ENCODE measurements at places on chromosomes 3 and 15.

DNA sequence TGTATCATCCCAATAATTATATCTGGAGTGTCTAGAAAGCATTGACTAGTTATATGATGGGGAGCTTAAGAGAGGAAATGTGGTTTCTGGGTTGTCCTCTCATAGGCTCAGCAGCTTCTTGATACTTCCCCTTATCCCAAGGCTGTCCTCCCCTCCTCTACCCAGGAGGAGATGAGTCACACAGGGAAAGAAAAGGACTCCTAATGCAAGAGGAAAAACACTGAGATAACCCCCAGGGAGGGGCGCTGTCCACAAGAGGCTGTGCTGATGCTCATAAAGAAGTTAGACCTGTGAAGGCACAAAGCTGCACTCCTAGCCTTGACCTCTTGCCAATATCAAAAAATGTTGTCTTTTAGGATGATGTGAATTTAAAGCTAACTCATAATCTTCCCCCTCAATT, 28.8 kb upstream of the GYG1 start:
- no peak for DNase-seq

DNA sequence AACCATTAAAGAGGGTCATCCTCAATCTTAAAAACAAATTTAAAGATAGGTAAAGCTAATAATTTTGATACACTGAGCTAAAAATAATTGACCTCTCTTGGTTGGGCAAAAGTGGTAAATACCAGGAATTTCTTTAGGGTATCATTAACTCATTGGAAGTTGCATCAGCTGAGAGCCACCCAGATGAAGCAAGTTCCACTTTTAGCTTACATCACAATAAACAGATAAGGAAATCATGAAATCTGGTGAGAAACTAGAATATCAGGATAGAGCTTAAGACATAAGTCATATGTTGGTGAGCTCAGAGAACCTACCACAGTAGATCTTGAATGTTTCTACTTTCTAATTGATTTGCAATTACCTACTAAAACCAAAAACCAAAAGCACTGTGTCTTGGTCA, 97.4 kb upstream of the SLC2A2 start:
- no peak for DNase-seq

DNA sequence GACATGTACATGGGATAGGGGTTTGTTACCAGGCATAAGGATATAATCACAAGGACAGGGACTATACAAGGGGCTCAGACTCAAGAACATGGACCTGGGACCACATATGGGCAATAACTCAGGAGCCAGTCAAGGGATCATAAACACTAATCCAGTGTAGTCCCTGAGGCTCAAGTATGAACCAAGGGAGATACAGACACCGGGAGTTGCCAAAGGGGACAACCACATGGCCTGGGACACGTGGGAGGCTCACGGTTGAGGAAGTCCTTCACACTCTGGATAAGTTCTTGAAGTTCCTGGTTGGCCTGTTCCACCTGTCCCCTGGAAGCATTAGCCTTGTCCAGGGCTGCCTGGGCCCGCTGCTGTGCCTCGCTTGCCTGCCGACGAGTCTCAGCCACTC, 1.8 kb upstream of the USP19 start:
- no peak for DNase-seq

DNA sequence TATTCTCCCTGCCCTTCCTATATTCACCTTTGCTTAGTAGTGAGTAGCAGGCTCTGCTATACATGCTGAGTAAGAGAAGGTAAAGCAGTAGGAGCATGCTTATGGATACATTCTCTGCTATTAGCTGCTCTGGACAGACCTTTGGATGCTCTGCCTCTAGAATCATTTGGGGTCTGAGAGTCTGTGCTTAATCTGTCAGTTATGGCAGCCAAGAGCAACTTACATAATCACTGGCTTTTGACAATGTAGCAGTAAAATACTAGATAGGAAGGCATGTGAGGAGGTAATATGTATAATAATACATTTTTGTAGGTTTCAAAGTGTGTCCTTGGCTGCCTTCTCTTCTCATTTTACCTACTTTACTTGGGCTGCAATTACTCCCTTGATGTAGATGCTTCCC, 277.7 kb downstream of the GAP43 start:
- no peak for DNase-seq

DNA sequence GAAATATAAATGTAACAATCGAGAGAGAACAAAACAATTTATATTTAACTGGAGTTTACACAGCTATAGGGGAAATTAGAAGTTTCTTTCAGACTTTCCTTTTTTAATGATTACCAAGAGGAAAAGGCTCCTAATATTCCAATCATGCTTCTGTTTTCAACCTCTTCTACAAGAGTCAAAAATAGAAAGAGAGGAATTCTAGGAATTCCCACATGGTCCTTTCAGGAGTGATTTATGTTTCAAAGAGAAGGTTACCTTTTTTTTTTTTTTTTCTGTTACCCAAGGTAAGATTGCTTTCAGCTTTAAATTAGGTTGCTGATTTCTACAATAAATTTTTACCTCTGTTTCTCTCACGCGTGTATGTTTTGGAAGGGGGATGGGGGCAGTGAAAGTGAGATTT, 355.3 kb upstream of the DCBLD2 start:
- no peak for DNase-seq

DNA sequence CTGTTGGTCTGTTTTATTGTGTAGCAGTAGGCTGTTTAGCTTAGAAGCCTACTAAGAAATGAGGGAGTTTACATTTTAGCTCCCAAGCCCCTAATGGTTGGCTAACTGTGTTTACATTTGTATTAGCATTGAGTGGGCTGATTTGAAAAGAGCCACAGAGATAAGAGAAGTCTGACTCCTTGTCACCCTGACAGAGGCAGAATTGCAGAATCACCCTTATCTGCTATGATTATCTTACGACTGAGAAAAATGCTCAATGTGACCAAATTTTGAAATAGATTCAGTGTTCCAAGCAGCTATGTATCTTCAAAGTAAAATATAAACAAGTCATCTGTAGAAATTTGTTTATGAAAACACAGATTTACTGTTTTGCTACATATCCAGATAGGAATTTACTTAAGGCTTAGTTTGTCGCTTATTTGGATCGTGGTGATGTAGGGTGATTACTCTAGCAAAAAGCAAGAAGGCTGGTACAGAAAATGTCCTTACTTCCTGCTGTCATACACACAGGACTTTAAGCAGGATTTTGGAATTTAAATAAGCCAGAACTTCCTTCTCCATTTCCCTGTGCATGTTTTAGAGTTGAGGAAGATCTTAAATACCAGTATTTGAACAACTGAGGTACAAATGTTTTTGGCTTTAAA, 19.0 kb downstream of the SEMA6D start:
- DNase-seq, result no peak

- no peak for DNase-seq
These were observed 12.1 kb downstream of the EAF1 start for GRCh38 chr3:15439476-15439875.

DNA sequence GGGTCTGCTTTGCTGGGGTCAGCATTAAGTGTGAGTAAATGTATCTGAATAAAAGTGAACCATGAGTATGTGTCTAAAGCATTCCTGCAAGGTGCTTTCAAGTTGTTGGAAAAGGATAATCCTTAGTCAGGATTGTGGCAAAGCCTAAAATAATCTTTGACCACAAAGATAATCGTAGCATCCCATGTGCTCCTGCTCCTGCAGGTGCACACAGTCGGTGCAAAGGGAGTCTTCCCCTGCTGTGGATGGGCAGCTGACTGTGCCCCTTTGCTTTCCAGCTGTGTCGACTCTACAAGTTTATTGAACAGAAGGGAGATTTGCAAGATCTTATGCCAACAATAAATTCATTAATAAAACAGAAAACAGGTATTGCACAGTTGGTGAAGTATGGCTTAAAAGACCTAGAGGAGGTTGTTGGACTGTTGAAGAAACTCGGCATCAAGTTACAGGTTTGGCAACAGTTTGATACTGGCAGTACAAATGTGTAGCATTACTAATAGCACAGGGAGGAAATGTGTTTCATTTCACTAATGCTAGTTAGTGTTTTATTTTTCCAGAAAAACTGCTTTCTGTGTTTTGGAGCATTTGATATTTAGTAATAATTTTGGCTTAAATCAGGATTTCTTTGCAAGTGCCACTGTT, 22.6 kb downstream of the SRP14 start:
- DNase-seq, result no peak

DNA sequence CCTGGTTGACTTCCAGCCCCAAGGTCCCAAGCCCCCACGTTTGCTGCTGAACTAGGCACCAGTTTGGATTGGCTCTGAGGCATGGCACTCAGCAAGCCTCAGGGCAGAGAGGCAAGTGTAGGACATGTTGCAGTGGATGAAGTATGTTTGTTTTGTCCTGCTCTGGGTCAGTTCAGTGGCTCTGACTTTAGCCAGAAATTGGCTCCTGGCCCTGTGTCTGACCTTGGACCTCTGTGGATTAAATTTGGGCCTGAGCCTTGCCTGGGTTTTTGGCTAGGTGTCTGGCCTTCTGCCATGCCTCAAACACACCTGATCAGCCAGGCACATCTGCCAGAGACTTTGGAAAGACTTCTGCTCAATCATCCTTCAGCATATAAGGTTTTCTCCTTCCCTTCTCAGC, 3.6 kb upstream of the MRAS start:
- no peak for DNase-seq

DNA sequence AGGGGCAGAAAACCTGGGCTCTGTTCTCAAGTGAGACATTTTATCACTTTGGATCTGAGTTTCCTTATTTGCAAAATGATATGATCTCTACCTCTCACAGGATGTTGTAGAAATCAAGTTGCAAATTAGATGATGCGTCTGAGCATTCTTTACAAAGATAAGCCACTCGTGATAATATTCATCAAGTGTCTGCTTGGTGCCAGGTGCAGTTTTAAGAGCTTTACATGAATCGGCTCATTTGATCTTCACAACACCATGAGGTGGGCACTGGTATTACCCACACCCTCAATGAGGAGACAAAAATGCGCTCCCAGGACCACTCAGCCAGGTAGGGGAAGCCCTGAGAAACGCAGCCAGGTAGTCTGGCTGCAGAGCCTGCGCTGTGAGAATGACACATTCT, 59.1 kb upstream of the CA12 start:
- DNase-seq, result no peak

DNA sequence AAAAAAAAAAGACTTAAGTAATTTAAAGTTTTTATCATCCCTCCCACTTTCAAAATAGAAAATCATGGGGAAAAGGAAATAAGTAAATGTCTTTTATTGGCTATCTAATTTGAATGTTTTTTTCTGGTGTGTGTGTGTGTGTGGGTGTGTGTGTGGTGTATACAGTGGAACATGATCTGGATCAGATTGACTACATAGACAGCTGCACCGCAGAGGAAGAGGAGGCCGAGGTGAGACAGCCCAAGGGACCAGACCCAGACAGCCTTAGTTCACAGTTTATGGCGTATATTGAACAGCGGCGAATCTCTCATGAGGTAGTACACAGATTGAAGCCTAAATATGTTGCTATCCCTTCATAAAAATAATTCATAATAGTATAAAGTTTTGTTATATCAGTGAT, 44.5 kb downstream of the LRCH3 start:
- no peak for DNase-seq

GRCh38 chr15:51323749-51324148, 14.6 kb downstream of the CYP19A1 start:
- DNase-seq, result no peak

GRCh38 chr3:4721511-4721911, 228.4 kb downstream of the ITPR1 start:
- DNase-seq, result no peak

GRCh38 chr3:94735354-94735753, 672.5 kb downstream of the NSUN3 start:
- DNase-seq, result peak; percentile 29

DNA sequence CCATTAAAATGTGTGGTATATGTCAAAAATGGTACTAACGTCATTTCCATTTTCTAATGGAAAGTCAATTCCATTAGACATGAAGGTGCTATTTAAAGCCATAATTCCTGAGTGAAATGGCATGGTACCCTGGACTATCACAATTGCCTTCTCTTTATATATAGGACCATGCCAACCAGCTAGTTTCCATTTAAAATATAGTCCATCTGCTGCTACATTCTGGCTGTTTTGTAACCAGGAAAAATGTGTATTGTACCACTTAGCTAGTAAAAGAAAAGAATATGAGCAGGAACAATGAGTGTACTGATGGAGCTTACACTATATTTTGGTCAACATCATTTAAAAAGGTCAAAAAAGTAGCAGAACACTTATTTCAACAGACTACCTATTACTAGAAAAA, 30.4 kb upstream of the HDC start:
- DNase-seq, result no peak

DNA sequence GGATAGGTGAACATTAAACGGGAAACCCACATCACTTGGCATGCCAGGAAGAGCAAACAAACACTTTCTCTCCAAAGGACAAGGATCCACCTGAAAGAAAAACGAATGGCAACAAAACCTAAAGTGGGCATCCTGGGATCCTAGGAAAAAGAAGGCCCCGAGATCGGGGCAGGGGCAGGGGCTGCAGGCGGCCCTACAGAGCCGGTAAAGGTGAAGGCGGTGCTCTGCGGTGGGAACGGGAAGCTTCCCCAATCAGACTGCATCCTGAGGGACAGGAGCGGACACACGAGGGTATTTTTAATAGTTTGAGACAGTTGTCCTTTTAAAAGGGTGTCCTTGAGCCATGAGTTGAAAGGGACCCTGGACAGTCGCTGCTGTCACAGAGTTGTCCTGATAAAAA, 24.9 kb upstream of the GABRA5 start:
- no peak for DNase-seq

Measured in HS-27A (cell line).